ENCODE measurements at places on chromosomes 3 and 15. TPM values are rescaled to one million over a fixed set of nuclear protein-coding genes. Genes with fewer than 3 reads are reported as not detected.

The ROPN1B gene
- not detected for total RNA-seq

The CFAP20DC gene
- total RNA-seq: 1.4 TPM

The LRTM1 gene
- not detected for total RNA-seq

The LSG1 gene
- total RNA-seq: 24.7 TPM

The CEP19 gene
- total RNA-seq: 5.3 TPM

The A4GNT gene
- total RNA-seq: not detected

The ACTRT3 gene
- total RNA-seq: 0.43 TPM

The CEP97 gene
- 22.7 TPM for total RNA-seq

The MESP2 gene
- not detected for total RNA-seq

The ZNF662 gene
- 0.10 TPM for total RNA-seq

The PDZRN3 gene
- total RNA-seq: not detected

The GRAMD1C gene
- 0.48 TPM for total RNA-seq

The LIPH gene
- total RNA-seq: not detected

The CCR8 gene
- 7.6 TPM for total RNA-seq

The MAP6D1 gene
- total RNA-seq: not detected

The PLA1A gene
- not detected for total RNA-seq

GRCh38 chr15:83855956-83856355 is 202.0 kb downstream of the ADAMTSL3 start:
- DNase-seq: no peak
- no peak overlapping the region for H3K27ac ChIP-seq
- no peaks in the 10 kb centered on the region for H3K36me3 ChIP-seq
- no peaks in the 10 kb centered on the region for H3K4me1 ChIP-seq

DNA sequence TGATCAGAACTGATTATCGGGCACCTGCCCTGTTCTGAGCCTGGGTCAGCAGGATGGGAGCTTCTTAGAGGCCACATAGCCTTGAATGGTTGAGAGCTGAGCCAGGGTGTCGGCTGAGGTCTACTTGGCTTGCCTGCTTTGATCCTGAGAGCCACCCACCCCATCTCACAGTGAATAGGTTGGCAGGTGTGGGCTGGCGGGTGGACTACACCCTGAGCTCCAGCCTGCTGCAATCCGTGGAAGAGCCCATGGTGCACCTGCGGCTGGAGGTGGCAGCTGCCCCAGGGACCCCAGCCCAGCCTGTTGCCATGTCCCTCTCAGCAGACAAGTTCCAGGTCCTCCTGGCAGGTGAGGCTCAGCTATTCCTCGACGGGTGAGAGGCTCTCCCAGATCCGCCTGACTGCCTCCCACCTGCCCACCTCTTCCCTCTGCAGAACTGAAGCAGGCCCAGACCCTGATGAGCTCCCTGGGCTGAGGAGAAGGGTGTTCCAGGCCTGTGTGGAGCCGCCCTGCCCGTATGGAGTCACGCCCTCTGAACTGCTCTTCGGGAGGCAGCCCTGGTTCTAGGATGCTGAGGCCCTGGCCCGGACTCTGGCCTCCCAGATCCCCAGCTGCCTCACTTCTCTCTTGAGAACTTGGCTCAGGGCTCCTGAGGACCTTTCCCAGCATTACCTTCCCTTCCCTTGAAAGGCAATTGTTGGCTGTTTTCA is 3.8 kb downstream of the COMMD4 start:
- H3K4me3 ChIP-seq: no peak overlapping the region
- DNase-seq: no peak
- no peak overlapping the region for H3K27ac ChIP-seq
- H3K27me3 ChIP-seq: peaks cover 2% of the 10 kb centered on the region
- H3K36me3 ChIP-seq: peaks cover 15% of the 10 kb centered on the region
- H3K4me1 ChIP-seq: peaks cover 26% of the 10 kb centered on the region

DNA sequence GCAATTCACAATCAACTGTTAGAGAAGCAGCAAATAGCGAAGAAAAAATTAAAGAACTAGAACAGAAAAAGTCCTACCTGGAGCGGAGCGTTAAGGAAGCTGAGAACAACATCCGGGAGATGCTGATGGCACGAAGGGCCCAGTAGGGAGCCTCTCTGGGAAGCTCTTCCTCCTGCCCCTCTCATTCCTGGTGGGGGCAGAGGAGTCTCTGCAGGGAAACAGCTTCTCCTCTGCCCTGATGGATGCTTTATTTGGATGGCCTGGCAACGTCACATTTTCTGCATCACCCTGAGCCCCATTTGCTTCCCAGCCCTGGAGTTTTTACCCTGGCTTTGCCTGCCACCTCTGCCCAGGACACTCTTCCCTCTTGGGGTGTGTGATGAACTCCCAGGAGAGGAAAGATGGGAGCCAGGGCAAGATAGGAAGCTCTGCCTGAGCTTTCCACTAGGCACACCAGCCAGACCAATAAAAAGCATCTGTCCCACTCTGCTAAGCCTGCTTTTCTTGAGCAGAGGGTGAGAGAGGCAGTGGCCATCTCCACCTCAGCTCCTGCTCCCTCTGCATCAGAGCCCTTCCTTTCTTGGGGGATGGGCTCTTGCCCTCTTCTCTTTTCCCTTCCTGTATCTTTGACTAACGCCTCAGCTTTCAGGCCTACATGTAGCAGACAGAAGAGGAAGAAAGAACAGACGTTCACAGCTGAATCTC is 39.4 kb downstream of the PPARG start:
- peaks cover 15% of the 10 kb centered on the region for H3K27me3 ChIP-seq
- no peak for DNase-seq
- H3K36me3 ChIP-seq: no peaks in the 10 kb centered on the region
- H3K27ac ChIP-seq: no peak overlapping the region

- H3K4me3 ChIP-seq: no peak overlapping the region
- H3K4me1 ChIP-seq: peaks cover 1% of the 10 kb centered on the region
- no peaks in the 10 kb centered on the region for H3K27me3 ChIP-seq
- H3K36me3 ChIP-seq: peaks cover 43% of the 10 kb centered on the region
Observed at GRCh38 chr3:182902236-182902635, 78.1 kb downstream of the DCUN1D1 start.

- H3K4me3 ChIP-seq: no peak overlapping the region
- H3K36me3 ChIP-seq: peaks cover 43% of the 10 kb centered on the region
- H3K27ac ChIP-seq: no peak overlapping the region
- H3K4me1 ChIP-seq: no peaks in the 10 kb centered on the region
- no peaks in the 10 kb centered on the region for H3K27me3 ChIP-seq
Observed at GRCh38 chr3:183490653-183491052, 62.2 kb upstream of the MCF2L2 start.

DNA sequence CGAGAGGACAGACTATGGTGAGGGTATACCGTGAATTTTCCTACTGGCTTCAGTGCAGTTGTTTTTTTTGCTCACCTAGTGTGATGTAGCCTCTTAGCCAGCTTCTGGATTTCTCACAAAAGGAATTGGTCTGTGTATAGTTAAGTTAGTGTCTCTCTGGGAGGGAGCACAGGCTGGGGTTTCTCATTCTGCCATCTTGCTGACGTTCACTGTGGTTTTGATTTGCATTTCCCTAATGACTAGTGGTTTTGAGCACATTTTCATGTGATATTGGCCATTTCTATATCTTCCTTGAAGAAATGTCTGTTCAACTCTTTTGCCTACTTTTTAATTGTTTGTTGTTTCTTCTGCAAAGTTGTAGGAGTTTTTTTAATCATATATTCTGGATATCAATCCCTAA is 2.2 kb upstream of the CD86 start:
- peaks cover 36% of the 10 kb centered on the region for H3K36me3 ChIP-seq
- H3K27ac ChIP-seq: no peak overlapping the region
- peaks cover 24% of the 10 kb centered on the region for H3K27me3 ChIP-seq
- no peak overlapping the region for H3K4me3 ChIP-seq

DNA sequence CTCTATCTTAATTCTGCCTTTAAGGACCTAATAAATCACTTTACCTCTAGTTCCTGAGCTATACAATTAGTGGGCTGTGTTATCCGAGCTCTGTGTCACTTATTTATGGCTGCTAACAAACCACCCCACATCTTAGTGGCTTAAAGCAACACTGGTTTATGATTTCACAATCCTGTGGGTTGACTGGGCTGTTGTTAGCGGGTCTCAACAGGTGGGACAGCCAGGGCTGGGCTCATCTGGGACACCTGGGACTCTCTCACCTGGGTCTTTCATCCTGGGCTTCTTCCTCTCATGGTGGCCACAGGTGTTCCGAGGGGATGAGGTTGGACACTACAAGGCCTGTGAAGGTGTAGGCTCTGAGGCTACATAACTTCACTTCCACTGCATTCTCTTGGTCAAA is 35.8 kb upstream of the CHST2 start:
- H3K27ac ChIP-seq: no peak overlapping the region
- peaks cover 3% of the 10 kb centered on the region for H3K27me3 ChIP-seq
- H3K4me3 ChIP-seq: no peak overlapping the region
- no peaks in the 10 kb centered on the region for H3K36me3 ChIP-seq

DNA sequence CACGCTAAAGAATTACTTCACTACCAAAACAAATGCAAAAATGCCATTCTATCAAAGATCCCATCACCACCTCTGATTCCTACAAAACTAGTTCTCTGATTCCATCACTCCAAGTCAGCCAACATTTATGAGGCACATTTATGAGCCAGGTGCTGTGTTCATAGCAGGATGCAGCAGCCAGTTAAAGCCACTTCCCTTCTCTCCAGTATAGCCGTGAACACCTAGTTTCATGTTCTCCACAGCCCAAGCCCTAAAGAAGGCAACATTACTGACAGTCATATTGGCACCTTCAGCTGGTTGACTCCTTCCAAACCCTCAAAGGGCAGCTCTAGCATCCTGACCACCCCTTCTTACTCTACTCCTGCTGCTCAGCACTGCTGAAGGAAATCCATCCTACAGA is 36.4 kb downstream of the RYK start:
- H3K36me3 ChIP-seq: no peaks in the 10 kb centered on the region
- no peak for DNase-seq
- H3K27me3 ChIP-seq: no peaks in the 10 kb centered on the region
- no peak overlapping the region for H3K27ac ChIP-seq
- H3K4me3 ChIP-seq: no peak overlapping the region

GRCh38 chr15:70101459-70102113 is 3.9 kb upstream of the TLE3 start:
- DNase-seq: no peak
- H3K36me3 ChIP-seq: peaks cover 4% of the 10 kb centered on the region
- H3K27ac ChIP-seq: no peak overlapping the region
- peaks cover 51% of the 10 kb centered on the region for H3K27me3 ChIP-seq

- DNase-seq: no peak
- peaks cover 3% of the 10 kb centered on the region for H3K27me3 ChIP-seq
- H3K4me3 ChIP-seq: no peak overlapping the region
- H3K27ac ChIP-seq: no peak overlapping the region
Observed at GRCh38 chr3:58668247-58668646, 1.7 kb upstream of the FAM3D start.

- peaks cover 37% of the 10 kb centered on the region for H3K4me1 ChIP-seq
- no peaks in the 10 kb centered on the region for H3K36me3 ChIP-seq
- no peak for DNase-seq
- no peak overlapping the region for H3K4me3 ChIP-seq
- H3K27me3 ChIP-seq: no peaks in the 10 kb centered on the region
- no peak overlapping the region for H3K27ac ChIP-seq
Observed at GRCh38 chr3:177680472-177680821, 483.2 kb upstream of the TBL1XR1 start.

GRCh38 chr15:44492672-44493071 is 44.3 kb upstream of the EIF3J start:
- peaks cover 56% of the 10 kb centered on the region for H3K36me3 ChIP-seq
- no peak overlapping the region for H3K27ac ChIP-seq
- DNase-seq: no peak
- H3K4me1 ChIP-seq: peaks cover 15% of the 10 kb centered on the region
- H3K4me3 ChIP-seq: no peak overlapping the region
- no peaks in the 10 kb centered on the region for H3K27me3 ChIP-seq

- no peak for DNase-seq
- no peak overlapping the region for H3K4me3 ChIP-seq
- no peaks in the 10 kb centered on the region for H3K36me3 ChIP-seq
Observed at GRCh38 chr3:13530241-13531009, 18.5 kb upstream of the FBLN2 start.

- peaks cover 20% of the 10 kb centered on the region for H3K4me1 ChIP-seq
- H3K27ac ChIP-seq: peak overlapping the region; percentile 19
- peaks cover 11% of the 10 kb centered on the region for H3K36me3 ChIP-seq
- DNase-seq: peak; percentile 80
- peak overlapping the region; percentile 84 for H3K4me3 ChIP-seq
- H3K27me3 ChIP-seq: peaks cover 92% of the 10 kb centered on the region
Observed at GRCh38 chr3:158097593-158098308, 8.5 kb downstream of the SHOX2 start.

DNA sequence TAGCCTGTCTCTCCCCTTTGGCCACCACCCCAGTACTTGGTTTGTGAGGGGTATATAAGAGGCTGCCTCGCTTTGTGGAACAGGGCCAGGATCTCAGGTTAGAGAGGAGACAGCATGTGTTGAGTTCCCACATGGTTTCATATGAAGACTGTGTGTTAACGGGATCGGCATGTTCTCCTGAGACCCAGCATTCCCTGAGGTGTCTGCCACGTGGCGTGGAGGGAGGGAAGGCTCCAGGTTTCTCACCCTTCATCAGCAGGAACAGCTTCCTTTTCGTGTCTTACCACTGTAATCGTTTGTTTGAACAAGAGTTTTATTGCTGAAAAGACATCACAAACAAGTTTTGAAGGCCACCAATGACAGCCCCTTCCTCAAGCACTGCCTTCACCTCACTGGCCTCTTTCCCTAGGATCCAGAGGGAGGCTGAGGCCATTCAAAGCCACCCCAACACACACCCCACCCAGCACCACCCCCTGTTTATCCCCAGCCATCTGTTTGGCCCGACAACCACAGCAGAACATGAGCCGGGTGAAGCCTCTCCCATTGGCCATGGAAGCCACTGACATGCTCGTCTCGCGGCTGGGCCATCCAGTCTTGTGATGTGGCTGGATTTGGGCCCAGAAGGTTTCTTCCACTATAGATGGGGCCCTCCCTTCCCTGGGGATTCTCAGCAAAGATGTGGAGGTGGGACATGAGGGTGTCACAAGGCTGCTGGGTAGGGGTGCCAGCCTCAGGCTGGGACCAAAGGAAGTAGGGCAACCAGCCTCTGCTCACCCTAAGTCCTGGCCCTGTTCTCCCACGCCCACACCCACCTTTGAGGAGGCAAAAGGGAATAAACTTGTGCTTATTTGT is 10.0 kb downstream of the BHLHE40 start:
- H3K4me3 ChIP-seq: no peak overlapping the region
- peaks cover 25% of the 10 kb centered on the region for H3K36me3 ChIP-seq

DNA sequence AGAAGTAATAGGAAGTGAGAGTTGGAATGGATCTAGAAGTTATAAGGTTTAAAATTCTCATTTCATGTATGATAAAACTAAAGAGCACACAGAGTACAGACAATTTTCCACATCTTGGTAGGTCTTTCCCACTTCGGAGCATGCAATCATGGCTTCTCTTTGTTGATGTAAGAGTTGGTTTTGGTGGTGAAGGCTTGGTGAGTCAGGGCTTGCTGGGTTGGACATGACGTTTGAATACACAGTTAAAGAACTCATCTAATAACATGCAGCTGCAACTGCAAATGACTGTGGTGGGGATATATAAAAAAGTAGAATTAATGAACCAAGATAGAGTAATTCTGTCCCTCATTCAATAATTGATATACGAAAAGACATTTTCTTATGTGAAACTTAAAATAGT is 39.5 kb upstream of the GRM7 start:
- DNase-seq: no peak
- H3K4me1 ChIP-seq: no peaks in the 10 kb centered on the region
- no peak overlapping the region for H3K27ac ChIP-seq
- no peaks in the 10 kb centered on the region for H3K27me3 ChIP-seq

GRCh38 chr3:138396752-138397410 is 37.5 kb upstream of the ESYT3 start:
- H3K36me3 ChIP-seq: no peaks in the 10 kb centered on the region
- H3K4me3 ChIP-seq: no peak overlapping the region
- H3K27ac ChIP-seq: no peak overlapping the region

GRCh38 chr3:60250810-60251209 is 1000.4 kb downstream of the FHIT start:
- no peak for DNase-seq
- H3K4me1 ChIP-seq: no peaks in the 10 kb centered on the region
- no peak overlapping the region for H3K4me3 ChIP-seq
- no peaks in the 10 kb centered on the region for H3K27me3 ChIP-seq
- H3K36me3 ChIP-seq: no peaks in the 10 kb centered on the region

Data from activated CD4-positive, alpha-beta memory T cell treated with anti-CD3 and anti-CD28 coated beads, Interleukin-2, amount 10 ng/mL, durations not matched to agents 7 days and 5 days (primary cell).